LNCaP clone FGC (cell line): ENCODE measurements at places on chromosomes 6 and 20.

- DNase-seq: no peak
Observed at GRCh38 chr6:165655191-165655590, 7.8 kb downstream of the PDE10A start.

DNA sequence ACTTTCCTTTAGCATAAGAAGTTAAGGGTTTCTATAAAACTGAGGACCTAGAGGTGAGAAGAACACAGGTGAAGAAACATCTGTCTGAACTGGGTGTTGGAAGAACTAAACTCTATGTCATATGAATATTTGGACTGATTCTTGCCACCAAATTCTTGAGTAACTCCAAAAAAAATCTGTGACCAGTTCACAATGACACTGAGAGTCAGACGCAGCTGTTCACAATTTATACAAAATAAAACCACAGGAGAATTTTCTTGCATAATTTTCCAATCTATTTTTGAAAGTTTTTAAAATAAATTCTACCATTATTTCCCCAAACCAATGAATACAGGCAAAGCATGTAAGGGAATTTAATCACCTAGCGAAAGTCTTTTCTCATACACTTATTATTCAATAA lies 148.1 kb upstream of the TCF21 start:
- no peak for DNase-seq

DNA sequence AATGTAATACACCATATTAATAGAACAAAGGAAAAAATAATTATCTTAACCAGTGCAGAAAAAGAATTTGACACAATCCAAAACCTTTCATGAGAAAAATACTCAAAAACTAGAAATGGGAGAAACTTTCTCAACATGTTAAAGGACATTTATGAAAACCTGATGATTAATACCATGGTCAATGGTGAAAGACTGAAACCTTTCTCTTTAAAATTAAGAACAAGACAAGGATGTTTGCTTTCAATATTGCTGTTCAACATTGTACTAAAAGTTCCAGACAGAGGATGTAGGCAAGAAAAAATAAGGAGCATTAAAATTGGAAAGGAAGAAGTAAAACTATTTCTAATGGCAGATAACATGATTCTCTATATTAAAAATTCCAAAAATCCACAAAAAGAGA lies 981.3 kb upstream of the FLRT3 start:
- DNase-seq: no peak

DNA sequence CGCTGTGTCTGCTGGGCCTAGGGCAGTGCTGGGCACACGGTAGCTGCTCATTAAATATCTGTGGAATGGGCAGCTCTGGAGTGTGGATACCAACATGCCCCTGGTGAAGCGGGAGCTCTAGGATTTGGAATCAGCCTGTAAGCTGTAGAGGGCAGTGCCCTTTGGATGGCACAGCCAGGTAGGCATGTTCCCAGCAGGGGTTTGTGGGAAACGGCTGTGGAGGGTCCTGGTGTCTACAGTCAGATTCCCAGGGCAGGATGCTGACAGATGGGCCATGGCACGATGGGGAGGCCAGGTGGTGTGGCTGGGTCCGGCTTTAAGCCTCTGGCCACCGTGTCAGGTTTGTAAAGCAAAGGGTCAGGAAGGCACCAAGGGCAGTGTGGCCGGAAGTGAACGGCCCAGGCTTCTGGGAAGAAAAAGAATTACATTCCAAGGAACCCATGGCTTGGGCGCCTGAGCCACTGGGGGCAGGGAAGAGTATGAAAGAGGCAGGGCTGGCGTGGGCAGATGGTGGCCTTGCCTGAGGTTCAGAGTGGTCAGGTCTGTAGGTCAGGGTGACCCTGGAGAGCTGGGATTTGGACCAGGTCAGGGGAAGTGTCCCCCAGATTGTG lies 44.8 kb downstream of the UBE2V1 start:
- no peak for DNase-seq

GRCh38 chr6:11008821-11009220 lies 35.3 kb downstream of the ELOVL2 start:
- no peak for DNase-seq

GRCh38 chr6:100463630-100464161 lies 1.0 kb downstream of the SIM1 start:
- DNase-seq: no peak

DNA sequence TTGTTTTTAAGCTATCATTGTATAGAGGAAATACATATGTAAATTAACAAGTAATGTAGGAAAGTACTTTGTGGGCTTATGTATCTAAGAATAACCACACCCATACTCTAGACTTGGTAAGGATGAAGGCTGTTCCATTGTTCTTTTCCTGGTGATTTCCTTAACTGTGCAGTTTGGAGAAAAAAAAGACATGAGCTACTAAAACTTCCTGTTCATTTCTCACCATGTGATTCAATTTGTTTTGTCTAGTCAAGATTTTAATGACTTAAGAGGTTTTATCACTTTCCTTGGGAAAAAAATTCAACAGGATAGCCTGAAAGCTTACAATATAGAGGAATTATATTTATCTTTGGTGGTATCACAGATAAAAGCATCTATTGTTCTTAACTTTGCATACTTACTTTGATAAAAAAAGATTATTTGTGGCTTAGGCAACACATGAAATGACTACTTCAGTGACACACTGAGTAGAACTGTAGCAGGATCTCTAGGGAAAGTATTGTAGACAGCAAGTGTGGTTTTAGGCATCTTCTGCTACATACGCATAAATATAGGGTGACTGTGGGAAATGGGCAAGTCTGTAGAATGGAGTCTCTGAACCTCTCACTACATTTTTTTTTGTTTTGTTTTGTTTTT lies 80.3 kb downstream of the GJA1 start:
- no peak for DNase-seq

DNA sequence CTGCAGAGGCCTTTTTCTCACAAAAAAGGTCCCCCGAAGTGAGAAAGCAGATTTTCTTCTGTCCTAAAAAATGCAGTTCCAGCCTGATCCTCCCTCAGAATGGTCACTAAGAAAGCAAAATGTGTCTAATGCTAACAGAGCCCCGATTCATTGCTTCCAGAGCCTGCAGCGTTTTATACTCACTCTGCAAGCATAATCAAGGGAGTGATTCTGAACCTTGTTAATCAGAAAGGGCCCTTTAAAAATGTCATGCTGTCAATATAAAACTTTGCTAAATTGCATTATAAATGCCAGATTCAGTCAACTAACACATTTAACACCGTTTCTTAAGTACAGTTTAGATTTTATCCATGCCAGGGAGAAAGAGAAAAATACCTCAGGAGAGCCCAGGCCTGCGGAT lies 202.8 kb downstream of the CD83 start:
- no peak for DNase-seq

DNA sequence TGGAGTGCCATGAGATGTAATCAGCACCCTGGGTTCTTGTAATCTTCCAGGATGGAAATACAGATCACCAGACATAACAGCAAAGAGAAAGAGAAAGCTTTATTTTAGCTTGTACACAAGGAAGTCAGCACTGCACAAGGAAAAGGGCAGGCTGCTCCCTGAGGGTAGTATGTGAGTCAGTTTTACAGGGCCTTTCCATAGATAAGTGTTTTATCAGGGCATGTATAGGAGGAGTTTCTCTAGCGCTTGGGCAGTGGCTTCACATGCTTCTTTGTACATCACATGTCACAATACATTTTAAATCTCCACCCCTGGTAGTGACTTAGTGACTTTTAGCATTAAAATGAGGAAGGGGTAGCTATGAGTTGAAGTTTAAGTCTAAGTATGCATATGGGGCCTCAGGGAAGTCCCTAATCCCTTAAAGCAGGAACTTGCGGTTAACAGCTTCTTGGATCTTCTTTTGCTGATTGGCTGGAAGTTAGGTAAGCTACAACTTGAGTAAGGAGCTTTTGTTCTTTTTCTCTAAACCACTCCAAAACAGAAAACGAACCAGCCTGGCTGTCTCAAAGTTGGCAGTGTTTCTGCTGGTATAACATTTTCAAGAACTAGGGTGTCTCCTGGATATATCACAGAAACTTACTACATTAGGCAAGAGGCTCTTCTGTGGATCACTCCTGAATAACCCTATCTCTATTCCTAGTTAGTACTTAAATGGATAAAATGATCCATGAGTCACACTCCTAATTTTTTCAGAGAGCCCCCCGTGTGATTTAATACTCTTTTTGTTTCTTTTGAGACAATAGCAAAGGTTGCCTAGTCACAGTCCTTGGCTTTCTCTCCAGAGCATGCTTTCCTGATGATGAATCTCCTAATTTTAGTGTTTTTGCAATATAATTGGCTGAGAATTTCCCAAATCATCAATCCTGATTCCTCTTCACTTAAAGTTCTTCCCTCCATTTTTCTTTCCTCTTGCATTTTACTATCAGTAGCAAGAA lies 60.2 kb downstream of the MRAP2 start:
- no peak for DNase-seq

- no peak for DNase-seq
Observed at GRCh38 chr6:111683157-111683556, 77.5 kb upstream of the TRAF3IP2 start.

DNA sequence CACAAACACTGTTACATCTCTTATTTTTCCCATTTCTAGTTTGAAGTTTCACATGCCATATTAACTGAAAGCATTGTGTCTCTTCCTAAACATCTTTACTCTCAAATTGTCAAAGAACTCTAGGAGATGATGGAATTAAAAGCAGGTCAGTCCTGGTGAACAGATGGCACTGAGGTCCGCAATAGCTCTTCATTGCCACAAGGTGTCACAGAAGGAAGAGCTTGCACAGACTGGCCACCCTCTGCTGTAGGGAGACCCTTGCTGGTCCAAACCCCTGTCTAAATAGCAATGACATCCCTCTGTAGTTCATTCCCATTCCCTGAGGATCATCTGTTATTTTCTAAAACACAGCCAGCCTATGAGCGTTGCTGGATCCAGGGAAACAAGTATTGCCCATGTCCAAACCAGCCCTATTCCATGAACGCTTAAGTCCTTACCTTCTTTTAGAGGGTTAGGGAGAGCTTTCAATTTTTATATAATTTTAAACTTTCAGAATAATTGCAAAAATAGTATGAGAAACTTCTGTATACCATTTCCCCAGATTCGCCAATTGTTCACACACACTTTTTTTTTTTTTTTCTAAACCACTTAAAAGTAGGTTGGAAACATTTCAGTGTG lies 10.1 kb upstream of the HDAC2 start:
- DNase-seq: no peak

DNA sequence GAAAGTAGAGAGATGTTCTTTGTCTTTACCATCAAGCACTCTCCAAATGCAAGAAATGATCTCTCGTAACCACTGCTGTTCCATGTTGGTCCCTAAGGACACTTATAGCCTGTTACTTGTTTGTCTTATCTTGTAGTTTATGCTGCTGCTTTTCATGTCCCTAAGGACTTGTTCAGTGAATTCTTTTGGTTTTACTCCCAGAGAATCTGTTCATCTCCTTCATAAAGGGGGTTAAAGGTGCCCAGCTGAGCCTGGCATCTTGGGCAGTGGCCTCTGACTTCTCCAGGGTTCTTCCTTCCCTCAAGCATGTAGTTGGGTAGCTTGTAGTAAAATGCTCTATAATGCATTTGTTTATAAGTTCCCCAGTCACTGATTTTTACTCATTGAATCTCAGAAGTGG lies 864 bp upstream of the PKIG start:
- no peak for DNase-seq

DNA sequence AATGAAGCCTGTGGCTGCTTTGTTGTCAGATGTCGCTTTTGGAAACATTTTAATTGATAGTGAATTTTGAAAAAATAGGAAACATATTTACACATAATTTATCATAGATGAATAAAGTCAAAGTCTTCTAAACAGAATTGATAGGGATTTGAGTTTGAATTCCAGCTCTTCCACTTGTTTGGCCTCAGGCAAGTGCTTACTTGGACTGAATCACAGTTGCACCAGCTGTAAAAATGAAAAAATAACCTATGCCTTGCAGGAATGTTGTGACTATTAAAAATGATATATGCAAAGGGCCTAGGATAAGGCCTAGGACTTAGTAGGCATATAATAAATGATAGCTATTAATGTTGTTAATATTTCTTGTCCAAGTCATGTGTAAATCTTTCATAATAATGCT lies 618.5 kb upstream of the MMS22L start:
- no peak for DNase-seq

DNA sequence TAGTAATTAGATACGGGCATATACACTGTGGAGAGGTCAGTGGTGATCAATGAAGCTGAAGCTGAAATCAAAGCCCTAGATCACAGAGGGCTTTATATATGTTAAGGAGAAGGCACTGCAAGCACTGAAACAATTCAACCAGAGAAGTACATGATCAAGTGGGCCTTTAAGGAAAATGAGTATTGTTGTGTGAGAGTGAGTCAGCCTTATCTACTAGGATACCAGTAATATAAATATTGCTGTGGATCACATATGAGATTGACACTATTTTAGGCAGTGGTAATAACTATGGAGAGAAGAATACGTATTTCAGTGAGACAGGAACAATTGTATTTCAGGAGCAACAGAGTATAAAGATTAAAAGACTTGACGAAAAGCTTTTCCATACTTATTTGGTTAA lies 1172.2 kb upstream of the GJE1 start:
- DNase-seq: no peak

GRCh38 chr6:135854799-135855198 lies 3.3 kb downstream of the PDE7B start:
- no peak for DNase-seq

- DNase-seq: no peak
Observed at GRCh38 chr6:13296536-13296997, 31.8 kb downstream of the TBC1D7 start.

GRCh38 chr6:74087899-74088298 lies 391.9 kb downstream of the CD109 start:
- no peak for DNase-seq

- no peak for DNase-seq
Observed at GRCh38 chr6:156948807-156949206, 171.6 kb downstream of the ARID1B start.

GRCh38 chr6:90284236-90285041 lies 12.2 kb downstream of the BACH2 start:
- no peak for DNase-seq

- DNase-seq: no peak
Observed at GRCh38 chr20:3245156-3245555, 6.2 kb upstream of the SLC4A11 start.

DNA sequence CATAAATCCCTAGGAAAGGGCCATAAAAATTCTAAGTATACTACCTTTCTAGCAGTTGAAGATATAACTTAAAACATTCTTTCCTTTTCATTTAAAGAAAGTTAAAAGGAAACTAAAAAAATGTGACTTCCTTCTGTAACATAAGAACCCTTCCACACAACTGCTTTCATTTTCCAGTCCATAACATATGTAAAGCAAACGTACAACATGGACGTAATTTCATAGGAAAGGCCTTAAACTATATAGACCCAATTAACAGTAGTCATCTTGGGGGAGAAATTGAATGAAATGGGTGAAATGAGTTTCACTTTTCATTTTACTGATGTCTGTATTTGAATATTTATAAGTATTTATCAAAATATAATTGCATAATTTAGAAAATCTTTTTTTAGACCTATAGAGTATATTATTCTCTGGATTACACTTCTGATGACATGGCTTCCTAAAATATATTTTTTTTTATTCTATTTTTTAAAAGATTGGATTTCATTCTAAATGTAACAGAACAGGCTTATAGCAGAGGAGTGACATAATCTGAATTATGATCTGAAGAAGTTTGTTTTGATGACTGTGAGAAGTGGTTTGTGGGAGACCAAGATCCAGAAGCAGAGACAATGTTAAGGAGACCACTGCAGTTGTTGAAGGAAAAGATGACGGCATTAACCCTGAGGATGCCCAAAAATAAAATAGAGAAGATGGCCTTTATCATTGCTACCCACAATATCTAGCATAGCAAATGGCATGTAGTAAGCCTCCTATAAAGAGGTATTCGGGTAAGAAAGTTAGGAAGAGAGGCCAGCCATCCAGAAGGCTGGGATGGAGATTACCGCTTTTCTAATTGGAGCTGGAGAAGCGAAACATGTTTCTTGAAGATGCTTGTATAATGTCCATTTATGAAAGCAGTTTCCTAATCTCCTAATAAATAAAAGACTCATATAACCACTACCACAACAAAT lies 260.4 kb downstream of the PTPRK start:
- no peak for DNase-seq
